ENCODE measurements at places on chromosomes 12 and 14.

GRCh38 chr14:22598099-22598895, at the start of gene ABHD4:
TSS of gene ABHD4 (plus strand) at chr14:22598300. CDS start at chr14:22598307, 7 bp downstream.
- DNase-seq = peak; percentile 93

- no peak for DNase-seq
Observed at GRCh38 chr14:61934385-61934784, 172.2 kb downstream of the SNAPC1 start.

- no peak for DNase-seq
Observed at GRCh38 chr12:105741786-105742566, 396.8 kb downstream of the NUAK1 start.

DNA sequence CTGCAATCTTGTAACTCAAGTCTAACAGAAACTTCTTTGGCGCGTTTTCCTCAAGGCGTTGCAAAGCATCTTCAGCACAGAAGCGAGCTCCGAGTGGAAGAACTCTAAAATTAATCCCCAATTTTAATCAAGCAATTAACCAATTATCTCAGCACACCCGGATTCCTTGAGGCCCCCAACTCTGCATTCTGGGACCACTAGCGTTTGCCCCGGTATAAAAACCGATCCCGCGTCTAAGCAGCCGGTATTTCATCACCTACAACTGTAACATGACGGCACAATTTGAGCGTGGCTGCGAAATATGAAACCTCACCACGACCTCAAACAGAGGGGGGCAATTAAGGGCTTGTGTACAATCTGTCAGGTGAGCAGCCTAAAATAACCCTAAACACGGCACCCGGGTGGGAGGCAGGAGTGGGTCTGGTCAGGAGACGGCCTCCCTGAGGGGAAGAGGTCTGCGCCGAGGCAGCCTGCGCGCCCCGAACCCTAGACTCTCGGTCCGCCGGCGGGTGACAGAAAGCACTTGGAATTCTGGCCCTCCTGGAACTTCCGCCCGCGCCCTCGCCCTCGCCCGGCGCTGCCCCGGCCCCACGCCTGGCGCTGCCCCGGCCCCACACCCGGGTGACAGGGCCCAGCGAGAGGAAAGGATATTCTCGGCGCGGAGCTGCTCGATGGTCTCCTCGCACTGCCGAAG, 594 bp downstream of the ZCCHC8 start:
- DNase-seq = peak; percentile 89

DNA sequence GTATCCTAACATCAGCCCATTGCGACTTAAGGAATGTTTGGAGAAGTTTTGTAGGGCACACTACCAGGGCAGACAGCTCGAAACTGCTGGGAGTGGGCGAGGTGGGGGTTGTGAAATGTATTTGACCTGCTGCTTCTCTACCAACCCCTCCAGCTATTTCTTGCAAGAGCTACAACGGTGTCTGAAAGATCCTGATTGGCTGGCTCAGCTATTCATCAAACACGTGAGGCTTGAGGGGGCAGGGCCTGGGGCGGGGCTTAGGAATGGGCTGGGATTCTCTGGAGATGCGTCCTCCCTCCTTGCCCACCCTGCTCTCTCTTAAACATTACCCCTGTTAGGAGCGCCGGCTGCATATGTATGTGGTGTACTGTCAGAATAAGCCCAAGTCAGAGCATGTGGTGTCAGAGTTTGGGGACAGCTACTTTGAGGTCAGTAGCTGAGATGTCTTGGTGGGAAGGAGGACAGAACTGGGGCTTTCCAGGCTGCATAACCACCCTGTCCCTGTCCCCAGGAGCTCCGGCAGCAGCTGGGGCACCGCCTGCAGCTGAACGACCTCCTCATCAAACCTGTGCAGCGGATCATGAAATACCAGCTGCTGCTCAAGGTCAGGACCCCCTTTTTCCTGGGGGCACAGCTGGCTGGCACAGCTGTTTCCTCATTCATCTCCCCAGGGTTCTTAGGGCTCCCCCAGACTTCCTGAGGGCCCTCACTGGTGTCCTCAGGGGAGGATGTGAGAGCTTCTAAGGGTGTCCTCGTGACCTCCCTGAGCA, 3.1 kb downstream of the ARHGEF25 start:
- DNase-seq = peak; percentile 51

- no peak for DNase-seq
Observed at GRCh38 chr14:19974844-19975243, 547 bp upstream of the OR4K15 start.

- DNase-seq = no peak
Observed at GRCh38 chr14:61401461-61401860, 80.1 kb downstream of the PRKCH start.

GRCh38 chr12:20368114-20368650, at the start of gene PDE3A:
TSS of gene PDE3A (plus strand) at chr12:20368537. CDS start at chr12:20369285, 748 bp downstream.
- peak; percentile 95 for DNase-seq

DNA sequence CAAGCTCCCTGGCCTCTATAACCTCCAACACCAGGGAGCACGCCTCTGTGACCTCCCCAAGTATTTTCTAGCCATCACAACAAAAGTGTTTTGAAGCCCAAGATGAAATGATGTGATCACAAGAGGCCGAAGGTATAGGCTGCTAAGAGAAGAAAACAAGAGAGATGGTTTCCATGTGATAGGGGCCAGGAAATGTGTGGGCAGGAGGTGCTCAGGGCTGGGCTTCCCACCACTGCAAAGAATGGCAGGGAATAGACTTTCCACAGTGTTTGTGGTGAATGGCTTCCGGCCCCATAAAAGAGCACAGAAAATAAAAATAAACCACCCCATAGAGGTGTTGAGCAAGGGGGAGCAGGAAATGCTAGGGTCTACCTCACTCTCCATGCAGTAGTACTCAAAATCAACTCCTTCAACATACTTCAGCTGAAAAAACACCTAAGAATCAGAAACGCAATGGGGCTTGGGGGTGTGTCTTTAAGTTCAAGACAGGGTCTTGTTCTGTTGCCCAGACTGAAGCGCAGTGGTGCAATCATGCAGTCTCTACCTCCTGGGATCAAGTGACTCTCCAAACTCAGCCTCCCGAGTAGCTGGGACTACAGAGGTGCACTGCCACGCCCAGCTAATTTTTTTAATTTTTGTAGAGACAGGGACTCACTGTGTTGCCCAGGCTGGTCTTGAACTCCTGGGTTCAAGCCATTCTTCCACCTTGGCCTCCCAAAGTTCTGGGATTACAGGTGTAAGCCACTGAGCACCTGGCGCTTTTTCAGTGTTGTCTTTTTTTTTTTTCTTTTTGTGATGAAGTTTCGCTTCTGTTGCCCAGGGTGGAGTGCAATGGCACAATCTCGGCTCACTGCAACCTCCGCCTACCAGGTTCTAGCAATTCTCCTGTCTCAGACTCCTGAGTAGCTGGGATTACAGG, 27.1 kb downstream of the DAD1 start:
- no peak for DNase-seq

GRCh38 chr14:50057331-50057730, 59.0 kb downstream of the VCPKMT start:
- no peak for DNase-seq

GRCh38 chr12:27585739-27586265, 61.8 kb downstream of the PPFIBP1 start:
- DNase-seq = no peak

DNA sequence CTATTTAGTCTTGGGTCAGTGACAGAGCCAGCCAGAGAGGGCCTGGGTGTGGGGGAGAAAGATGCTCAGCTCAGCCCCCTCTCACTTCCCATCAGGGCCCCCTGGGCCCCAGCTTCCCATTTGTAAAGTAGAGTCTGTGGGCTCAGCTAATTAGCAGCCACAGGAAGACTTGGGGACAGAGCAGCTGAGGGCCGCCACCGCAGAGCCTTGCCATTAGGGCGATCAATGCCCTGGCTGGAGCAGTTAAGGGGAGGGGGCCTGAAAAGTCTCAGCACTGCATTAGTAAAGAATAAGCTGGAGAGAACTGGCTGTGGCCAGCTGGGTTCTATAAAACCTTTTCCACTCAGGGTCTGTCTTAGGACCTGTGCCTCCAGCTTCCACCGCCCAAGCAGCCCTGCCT, 2.7 kb downstream of the PLEKHD1 start:
- DNase-seq = peak; percentile 82

DNA sequence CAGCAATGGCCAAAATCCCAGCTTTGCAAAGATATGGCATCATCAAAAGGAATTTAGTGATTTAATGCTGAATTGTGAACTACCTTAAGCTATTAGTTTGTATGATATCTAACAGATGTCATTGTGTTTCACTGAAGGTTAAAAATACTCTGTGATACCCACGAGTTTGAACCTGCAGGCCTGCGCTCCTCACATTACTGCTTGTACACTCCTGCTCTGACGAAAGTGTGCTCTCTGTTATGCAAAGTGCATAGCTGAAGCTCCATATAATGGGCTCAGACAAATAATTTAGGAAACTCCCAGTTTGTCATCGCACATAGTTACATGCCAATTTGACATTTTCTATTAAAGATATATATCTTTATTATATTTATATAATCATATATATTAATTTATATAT, 52.2 kb downstream of the SPPL3 start:
- no peak for DNase-seq

- no peak for DNase-seq
Observed at GRCh38 chr14:58792416-58792815, 154.7 kb downstream of the DACT1 start.

DNA sequence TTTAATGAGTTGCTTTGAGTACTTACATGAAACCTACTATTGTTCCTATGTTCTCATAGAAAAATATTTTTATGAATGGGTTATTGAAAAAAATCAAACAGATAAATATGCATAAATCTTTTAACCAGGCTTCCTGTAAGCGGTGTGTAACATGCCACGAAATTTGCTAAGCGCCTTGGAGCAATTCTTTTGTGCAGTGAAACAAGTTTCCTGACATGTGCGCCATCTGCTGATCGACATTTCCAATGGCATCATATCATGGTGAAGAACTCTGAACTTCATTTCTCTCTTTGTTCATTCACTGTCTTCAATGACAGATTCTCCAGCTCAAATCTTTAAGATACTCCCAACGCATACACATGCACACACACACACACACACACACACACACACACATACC, 145.6 kb upstream of the NAV3 start:
- peak; percentile 94 for DNase-seq

GRCh38 chr14:88321692-88322503, 1.2 kb downstream of the KCNK10 start:
- peak; percentile 48 for DNase-seq

GRCh38 chr14:92400579-92401444, 77.8 kb downstream of the SLC24A4 start:
- no peak for DNase-seq

- DNase-seq = peak; percentile 55
Observed at GRCh38 chr12:63103494-63104131, 47.4 kb downstream of the AVPR1A start.

DNA sequence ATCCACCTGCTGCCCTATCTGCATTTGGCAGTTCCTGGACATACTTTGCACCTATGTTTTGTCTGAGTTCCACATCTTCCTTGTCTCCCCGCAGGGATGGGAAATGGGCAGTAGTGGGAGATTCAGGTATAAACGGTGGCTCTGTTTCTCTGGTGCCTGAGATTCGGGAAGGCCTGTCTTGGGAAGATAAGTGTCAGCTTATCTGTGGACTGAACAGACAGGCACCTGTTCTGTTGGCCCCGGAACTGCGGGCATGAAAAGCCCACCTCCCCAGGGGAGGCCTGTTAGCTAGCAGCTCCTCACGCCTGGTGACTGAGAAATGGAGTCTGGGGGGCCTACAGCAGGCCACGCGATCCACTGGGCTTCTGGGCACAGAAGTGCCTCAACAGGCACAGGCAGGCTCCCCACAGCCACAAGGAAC, 5.8 kb downstream of the PHB2 start:
- DNase-seq = no peak

GRCh38 chr14:72478471-72478893, 415.4 kb downstream of the DPF3 start:
- DNase-seq = peak; percentile 32

GRCh38 chr14:102824832-102825231, 47.6 kb downstream of the TRAF3 start:
- no peak for DNase-seq

GRCh38 chr14:75066691-75067090, 2.8 kb upstream of the ZC2HC1C start:
- no peak for DNase-seq

DNA sequence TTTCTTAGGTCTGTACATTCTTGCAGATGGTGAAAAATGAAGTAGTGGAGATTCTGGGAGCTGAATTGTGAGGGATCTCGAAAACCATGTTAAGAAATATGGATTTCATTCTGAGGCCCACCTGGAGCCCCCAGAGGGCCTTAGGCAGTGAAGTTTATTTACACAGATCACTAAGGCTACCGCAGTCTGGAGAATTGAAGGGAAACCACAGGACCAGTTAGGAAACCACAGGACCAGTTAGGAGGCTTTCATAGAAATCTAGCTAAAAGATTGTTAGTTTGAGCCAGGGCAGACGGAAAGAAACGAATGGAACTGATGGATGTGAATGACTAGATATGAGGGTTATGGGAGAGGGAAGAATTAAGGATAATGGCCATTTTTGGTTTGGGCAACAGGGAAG, 7.2 kb downstream of the CBLN3 start:
- DNase-seq = no peak

DNA sequence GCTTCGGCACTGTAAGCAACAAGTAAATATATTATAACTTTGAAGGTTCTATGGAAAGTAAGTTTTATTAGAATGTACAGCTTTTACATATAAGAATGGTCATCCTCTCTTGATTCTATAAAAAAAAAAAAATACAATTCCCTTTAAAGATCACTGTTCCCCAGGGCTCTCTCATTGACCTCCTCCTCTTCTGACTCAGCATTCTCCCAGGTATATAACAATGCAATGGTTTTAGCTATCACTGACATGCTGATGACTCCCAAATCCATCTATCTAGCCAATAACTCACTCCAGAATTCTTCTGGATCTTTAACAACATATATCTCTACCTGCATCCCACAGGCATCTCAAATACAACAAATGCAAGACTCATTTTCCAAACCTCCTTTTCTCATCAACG, 62.7 kb downstream of the EEA1 start:
- DNase-seq = no peak

- no peak for DNase-seq
Observed at GRCh38 chr14:55062517-55063351, 11.3 kb downstream of the MAPK1IP1L start.

GRCh38 chr12:124804011-124804621, 59.5 kb downstream of the SCARB1 start:
- no peak for DNase-seq

GRCh38 chr12:3294481-3294911, 196.5 kb upstream of the PRMT8 start:
- DNase-seq = no peak

- DNase-seq = no peak
Observed at GRCh38 chr12:111186347-111186746, 182.5 kb downstream of the PHETA1 start.

- DNase-seq = no peak
Observed at GRCh38 chr12:124545508-124546418, 21.6 kb downstream of the NCOR2 start.

GRCh38 chr14:97602438-97603117, 805.4 kb downstream of the VRK1 start:
- DNase-seq = no peak
